ENCODE measurements at places on chromosomes 13 and 19.

DNA sequence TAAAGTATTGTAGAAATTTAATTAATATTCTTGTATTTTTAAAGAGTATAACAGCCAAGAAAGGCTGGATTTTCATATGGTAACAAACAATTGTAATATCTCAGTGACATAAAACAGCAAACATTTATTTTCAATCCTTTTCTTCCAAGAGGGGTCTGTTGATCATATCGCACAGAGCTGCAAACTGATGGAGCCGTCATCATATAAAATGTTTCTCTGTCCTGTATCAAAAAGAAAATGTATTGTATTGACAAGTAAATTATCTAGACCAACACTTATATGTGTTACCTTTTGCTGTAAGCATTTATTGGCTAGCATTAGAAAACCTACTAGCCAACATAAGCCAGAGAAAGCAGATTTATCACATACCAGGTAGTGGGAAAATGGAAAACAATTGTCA is 2861.4 kb upstream of the PCDH20 start:
- no peak for DNase-seq

GRCh38 chr19:4889034-4889815 is 13.5 kb downstream of the ARRDC5 start:
- DNase-seq, result no peak

DNA sequence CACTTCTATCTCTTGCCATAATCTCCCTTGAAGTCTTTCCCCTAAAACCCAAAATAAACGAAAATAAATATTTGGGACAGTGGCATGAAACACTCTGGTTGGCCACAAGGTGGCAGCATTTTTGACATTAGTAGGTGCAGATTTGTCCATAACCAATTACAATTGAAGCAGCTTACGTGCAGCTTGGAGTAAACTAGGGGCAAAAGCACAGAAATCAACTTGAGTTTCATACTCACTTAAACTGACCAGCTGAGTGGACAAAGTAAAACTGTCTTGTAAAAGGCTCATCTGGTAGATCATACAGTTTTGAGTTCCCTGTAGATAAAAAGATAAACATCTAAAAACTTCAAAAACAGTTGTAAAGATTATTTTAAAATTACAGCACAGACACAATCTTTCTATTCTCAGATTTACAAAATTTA is 18.8 kb downstream of the PDCD5 start:
- peak; percentile 39 for DNase-seq

- DNase-seq, result no peak
Measured at GRCh38 chr19:7986321-7987113, 18.9 kb downstream of the ELAVL1 start.

DNA sequence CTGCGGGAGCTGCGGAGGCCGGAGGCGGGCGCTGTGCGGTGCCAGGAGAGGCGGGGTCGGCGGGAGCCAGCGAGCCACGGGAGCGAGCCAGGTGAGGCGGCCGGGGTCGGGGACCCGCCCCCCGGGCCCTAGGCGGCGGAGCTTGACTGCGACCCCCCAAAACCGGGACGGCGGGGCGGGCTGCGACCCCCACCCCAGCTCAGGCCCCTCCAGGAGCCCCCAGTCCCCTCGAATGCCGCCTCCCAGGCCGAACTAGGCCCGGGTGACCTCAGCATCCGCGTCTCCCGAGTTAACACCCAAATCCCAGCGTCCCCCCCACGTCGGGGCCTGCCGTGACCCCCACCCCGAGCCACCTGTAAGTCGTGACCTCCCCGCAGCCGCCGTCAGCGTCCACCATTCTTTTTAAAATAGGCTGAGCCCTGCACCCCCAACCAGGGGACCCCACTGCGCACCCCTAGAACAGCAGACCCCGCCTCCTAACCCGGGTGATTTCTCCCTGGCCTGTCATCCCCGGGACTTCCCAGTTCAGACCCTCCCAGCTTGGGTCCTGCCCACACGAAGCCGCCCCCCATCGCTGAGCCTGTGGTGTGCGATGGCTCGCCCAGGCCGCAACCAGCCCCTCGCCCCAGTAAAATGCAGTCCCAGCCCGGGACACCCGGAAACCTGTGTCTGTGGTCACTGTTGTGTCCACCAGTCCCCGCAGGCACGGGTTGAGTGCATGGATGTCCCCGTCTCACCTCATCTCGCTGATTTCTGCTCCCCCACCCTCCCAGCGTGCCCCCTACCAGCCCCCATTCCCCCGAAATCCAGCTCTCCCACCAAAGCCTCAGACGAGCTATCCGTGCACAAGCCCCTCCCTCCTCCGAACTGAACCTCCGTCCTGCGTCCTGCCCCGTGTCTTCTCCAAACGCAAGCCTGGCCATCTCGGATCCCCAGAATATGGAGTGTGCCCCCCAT is 551 bp downstream of the FZR1 start:
- DNase-seq, result no peak

- peak; percentile 44 for DNase-seq
Measured at GRCh38 chr13:39602614-39603366, at the start of gene LHFPL6. Gene LHFPL6 (minus strand): TSS chr13:39603193.

GRCh38 chr19:1026783-1027649 is 608 bp downstream of the CNN2 start:
- DNase-seq, result no peak

GRCh38 chr13:43776006-43776405 is 10.8 kb downstream of the ENOX1 start:
- DNase-seq, result no peak

- no peak for DNase-seq
Measured at GRCh38 chr19:45297674-45298073, 25.0 kb downstream of the CKM start.

DNA sequence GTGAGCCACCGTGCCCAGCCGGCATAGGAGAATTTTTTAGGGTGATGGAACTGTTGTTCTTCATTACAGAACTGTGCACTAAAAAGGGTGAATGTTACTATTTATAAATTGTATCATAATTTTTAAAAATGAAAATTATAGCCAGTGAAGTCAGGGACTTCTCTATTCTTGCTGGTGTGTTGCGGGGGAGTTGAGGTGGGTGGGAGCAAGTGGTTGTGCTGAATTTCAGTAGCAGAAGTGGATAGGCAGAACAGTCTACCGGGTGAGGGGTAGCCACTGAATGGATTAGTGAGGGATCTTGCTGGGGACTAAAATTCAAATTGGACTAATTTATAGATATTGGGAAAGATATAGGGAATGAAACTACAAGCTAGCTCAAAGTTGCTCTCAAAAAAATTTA is 74.0 kb downstream of the CAB39L start:
- DNase-seq, result no peak

- DNase-seq, result no peak
Measured at GRCh38 chr13:30323524-30323923, 16.2 kb upstream of the KATNAL1 start.

DNA sequence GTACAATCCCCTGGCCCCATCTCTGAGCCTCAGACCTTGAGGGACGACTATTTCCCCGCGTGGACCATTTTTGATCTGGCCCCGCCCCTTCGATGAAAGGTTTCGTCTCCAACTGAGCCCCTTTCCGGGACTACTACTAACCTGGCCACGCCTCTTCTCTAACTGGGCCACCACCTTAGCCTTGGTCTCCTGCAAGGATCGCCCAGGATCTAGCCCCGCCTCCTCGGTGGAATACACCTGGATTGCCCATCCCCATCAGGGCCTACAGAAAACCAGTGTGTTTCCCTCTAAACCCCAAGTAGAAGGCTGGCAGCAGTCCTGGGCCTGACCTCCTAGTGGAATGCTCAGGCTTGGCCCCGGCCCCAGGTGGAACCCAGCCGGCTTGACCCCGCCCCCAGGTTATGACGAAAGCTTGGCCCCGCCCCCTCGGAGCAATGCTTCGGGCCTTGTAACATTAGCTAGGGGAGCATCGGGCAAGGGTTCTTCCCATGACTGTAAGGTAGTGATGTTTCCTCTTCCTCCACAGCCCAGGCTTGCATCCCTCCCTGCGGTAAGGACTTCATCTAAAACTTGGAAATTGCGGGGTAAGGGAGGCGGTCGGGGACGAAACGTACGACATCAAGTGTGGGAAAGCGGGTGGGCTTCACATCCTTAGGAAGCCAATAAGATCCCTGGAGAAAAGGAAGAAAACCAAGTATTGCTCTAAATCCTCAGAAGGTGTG is 9.1 kb downstream of the SPACA6 start:
- DNase-seq, result peak; percentile 49

DNA sequence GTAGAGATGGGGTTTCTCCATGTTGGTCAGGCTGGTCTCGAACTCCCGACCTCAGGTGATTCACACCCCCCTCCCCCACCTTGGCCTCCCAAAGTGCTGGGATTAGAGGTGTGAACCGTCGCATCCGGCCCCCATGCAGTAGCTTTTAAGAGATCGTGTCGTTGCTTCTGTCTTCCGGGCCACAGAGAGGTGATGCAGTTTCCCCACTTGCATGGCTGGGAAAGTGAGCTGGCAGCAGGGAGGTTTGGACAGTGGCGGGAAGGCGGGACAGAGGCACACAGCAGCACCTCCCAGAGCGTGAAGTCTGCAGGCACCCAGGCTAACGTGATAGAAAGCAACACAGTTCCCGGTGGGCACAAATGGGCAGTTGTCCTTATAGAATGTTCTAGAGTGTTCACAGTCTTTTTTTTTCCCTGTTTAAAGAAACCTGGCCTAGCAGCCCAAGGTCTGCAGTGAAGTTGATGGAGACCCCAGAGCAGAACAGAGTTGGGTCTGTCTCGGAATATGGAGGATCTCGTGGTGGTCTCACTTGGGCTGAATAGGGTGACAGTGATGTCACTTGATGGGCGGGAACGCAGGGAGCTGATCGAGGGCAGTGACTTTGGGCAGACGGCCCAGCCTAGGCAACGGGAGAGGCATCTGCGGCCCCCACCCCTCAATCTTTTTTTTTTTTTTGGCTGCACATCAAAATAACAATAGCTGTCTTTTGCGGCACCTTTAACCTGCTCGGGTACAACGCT is 4.9 kb downstream of the UHRF1 start:
- no peak for DNase-seq

GRCh38 chr19:35107545-35107944 is 8.1 kb upstream of the FXYD3 start:
- no peak for DNase-seq

- DNase-seq, result no peak
Measured at GRCh38 chr13:90950160-90950559, 397.3 kb upstream of the MIR17HG start.

- no peak for DNase-seq
Measured at GRCh38 chr19:46761418-46761831, 15.2 kb upstream of the STRN4 start.

DNA sequence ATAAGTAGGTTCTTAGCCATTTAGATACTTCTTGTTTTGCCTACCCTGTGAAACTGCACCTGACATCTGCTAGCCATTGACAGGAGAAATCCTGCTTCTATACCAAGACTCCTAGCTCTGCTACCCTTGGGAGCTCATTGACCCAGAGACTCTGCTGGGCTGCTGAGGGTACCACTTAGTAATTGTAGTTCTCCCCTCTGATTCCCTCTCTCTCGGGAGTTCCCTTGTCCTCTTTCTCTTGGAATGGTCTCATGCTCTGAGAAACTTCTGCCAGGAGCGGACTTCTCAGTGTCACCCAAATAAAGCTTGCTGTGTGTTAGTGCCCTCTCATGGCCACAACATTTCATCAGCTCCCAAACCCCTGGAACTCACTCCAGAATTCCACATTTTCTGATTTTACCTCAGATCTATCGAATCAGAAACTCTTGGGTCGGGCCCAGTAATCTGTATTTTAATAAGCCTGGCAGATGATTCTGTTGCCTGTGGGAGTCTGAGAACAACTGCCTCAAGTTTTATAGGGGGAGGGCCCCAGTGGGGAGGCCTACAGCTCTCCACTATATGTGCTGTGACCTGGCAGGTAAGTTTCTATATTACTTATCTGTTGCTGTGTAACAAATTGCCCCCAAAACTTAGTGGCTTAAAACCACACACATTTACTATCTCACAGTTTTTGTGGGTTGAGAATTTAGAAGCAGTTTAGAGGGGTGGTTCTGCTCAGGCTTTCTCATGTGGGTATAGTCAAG is 221.1 kb downstream of the TDRD3 start:
- no peak for DNase-seq

DNA sequence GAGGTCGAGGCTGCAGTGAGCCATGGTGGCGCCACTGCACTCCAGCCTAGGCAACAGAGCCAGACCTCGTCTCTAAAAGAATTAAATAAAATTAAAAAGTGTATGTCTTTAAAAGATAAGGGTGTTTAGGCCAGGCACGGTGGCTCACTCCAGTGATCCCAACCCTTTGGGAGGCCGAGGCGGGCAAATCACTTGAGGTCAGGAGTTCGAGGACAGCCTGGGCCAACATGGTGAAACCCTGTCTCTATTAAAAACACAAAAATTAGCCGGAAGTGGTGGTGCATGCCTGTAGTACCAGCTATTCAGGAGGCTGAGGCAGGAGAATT is 7.5 kb upstream of the SDHAF1 start:
- DNase-seq, result no peak

DNA sequence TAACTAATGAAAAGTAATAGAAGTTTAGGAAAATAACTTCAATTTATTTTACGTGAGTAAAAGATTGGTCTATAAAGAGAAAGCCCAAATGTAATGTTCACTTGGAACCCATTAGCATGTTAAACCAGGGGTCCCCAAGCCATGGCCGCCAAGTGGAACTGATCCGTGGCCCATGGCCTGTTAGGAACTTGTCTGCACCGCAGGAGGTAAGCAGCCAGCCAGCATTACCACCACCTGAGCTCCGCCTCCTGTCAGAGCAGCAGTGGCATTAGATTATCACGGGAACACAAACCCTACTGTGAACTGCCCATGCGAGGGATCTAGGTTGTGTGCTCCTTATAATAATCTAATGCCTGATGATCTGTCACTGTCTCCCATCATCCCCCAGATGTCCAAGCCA is 818.7 kb upstream of the GPC6 start:
- DNase-seq, result no peak

- DNase-seq, result no peak
Measured at GRCh38 chr13:114067381-114067885, 65.0 kb downstream of the RASA3 start.

GRCh38 chr19:39144290-39145071 is 18.9 kb downstream of the PAK4 start:
- DNase-seq, result no peak

- DNase-seq, result no peak
Measured at GRCh38 chr19:28631961-28632360, 581.0 kb downstream of the UQCRFS1 start.

DNA sequence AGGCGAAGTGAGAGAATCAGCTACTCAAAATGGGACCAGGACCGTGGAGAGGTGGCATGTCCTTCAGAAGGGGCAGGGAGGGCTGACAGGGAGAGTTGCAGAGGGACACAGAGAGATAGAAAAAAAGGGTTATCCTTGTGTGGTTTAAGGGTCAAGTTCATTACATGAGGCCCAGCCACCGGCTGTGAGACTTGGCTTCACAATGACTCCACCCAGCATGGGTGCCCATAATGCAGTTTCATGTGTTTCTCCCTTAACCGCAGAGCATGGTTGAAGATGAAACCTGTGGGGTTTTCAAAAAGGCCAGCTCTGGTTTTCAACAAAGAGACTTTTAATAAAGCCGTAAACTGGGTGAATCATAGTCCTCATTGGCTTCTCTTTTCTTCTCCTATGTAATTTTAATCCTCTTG is 164.6 kb downstream of the KLF5 start:
- DNase-seq, result no peak

- no peak for DNase-seq
Measured at GRCh38 chr19:30113186-30113585, 171.1 kb downstream of the URI1 start.

GRCh38 chr19:32976223-32976805 is 4.3 kb downstream of the FAAP24 start:
- peak; percentile 40 for DNase-seq
